NCI-H1436 (cell line): ENCODE measurements at places on chromosomes 16 and 17.

GRCh38 chr16:24509536-24509935 is 29.8 kb upstream of the RBBP6 start:
- DNase-seq = no peak

- DNase-seq = no peak
These were observed 276.9 kb upstream of the TOM1L1 start for GRCh38 chr17:54623746-54624145.

DNA sequence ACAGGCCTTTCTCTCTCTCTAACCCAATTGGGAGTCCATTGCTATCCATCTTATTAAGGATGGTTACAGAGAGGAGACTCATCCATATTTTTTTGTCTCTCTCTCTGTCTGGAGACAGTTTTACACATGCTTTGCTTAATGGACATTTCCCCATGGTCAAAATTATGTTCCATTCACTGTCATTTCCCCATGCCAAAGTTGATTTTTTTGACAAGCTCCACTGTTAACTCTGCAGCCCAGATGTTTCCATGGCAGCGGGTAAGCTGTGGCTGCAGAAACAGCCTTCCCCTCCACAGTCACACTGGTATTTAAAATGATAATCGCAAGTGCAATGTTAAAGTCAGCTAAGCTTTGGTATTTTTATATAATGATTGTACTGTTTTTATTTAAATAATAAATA is 63.9 kb upstream of the HLF start:
- DNase-seq = no peak

GRCh38 chr16:84864326-84864955 is 44.7 kb downstream of the CRISPLD2 start:
- DNase-seq = no peak

- DNase-seq = no peak
These were observed 11.2 kb downstream of the PHF12 start for GRCh38 chr17:28940142-28940541.
